Mesothelial cell of epicardium (in vitro differentiated cells): ENCODE measurements at places on chromosomes 12 and 14. TPM values are rescaled to one million over a fixed set of nuclear protein-coding genes. Genes with fewer than 3 reads are reported as not detected.

TAS2R10 gene
- 2.5 to 3.2 TPM (median 2.7 TPM) in 3 replicates for total RNA-seq

CBLN3 gene
- total RNA-seq: 3.9 to 5.5 TPM (median 4.8 TPM) in 3 replicates

CNTN1 gene
- 17.8 to 22.4 TPM (median 20.7 TPM) in 3 replicates for total RNA-seq

RBM23 gene
- total RNA-seq: 97.9 to 106 TPM (median 101 TPM) in 3 replicates

SMCO3 gene
- total RNA-seq: 1.4 to 1.5 TPM (median 1.5 TPM) in 3 replicates

AQP2 gene
- not detected in 3 replicates for total RNA-seq
